ENCODE measurements at places on chromosomes 16 and 17.

DNA sequence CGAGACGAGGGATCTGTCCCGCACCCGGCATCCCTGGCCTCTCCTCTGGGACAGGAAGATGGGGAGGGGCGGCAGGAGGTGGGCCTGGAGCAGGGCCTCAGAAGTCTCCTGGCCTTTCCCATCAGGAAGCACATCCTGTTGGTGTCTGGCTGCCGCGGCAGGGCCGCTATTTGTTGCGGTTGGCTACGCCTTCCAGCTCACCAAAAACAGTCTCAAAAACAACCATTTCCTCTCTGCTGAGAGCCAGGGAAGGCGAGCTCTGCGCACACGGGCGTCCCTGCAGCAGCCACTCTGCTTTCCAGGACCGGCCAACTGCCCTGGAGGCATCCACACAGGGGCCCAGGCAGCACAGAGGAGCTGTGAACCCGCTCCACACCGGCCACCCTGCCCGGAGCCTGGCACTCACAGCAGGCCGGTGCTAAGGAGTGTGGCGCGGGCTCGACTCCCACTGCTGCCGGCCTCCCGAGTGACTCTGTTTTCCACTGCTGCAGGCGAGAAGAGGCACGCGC, at the start of gene TMEM204:
Gene TMEM204, plus strand, starts transcription at position 224 of the 509 bp plus-strand sequence. CDS start 610 bp downstream, outside the sequence.
- DNase-seq, result no peak

- DNase-seq, result peak; percentile 62
Observed at GRCh38 chr17:48944515-48945260, at the start of gene SNF8. Gene SNF8, minus strand, starts transcription at chr17:48944842. Its CDS starts 108 bp downstream, at chr17:48944734.

- no peak for DNase-seq
Observed at GRCh38 chr17:45128331-45128730, 4.0 kb downstream of the PLCD3 start.

DNA sequence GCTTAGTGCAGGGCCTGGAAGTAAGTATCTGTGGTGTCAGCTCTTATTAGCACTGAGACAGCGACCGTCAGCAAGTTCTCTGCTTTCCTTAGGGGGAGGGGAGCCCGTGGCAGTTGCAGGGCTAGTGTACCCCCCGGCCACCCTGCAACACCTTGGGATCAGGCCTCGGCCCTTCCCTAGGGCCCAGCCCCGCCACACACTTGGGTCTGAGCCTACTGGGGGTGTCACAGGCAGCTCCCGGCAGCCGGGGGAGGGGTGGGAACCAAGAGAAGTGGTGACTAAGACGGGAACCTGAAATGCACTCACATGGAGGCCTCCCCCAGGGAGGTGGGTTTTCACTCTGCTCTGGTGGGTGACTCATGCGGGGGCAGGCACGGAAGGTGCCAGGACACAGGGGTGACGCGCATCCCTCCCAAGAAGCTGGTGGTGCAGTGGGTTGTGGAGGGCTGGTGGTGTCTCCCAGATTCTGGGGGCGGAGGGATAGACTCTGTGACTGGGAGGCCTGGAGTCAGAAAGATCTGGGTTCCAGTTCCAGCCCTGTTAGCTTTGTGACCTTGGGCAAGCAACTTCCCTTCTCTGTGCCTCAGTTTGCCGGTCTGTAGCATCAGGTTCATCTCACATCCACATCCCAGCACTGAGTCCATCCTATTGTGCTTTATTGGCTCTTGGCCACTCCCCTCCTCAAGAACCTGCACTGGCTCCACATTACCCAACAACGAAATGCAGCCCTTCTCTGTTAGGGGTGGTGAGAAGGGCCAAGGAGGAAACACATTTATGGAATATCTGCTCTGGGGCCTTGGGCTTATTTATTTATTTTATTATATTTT, 44.5 kb downstream of the LAT start:
- no peak for DNase-seq
